ENCODE measurements at places on chromosomes 12 and 14.

- DNase-seq, result peak; percentile 48
Measured at GRCh38 chr12:47773062-47773857, at the start of gene SLC48A1. Gene SLC48A1, plus strand, starts transcription at chr12:47773238. Its CDS starts 67 bp downstream, at chr12:47773305.

GRCh38 chr14:100568164-100568997 is 18.8 kb downstream of the BEGAIN start:
- DNase-seq, result no peak

DNA sequence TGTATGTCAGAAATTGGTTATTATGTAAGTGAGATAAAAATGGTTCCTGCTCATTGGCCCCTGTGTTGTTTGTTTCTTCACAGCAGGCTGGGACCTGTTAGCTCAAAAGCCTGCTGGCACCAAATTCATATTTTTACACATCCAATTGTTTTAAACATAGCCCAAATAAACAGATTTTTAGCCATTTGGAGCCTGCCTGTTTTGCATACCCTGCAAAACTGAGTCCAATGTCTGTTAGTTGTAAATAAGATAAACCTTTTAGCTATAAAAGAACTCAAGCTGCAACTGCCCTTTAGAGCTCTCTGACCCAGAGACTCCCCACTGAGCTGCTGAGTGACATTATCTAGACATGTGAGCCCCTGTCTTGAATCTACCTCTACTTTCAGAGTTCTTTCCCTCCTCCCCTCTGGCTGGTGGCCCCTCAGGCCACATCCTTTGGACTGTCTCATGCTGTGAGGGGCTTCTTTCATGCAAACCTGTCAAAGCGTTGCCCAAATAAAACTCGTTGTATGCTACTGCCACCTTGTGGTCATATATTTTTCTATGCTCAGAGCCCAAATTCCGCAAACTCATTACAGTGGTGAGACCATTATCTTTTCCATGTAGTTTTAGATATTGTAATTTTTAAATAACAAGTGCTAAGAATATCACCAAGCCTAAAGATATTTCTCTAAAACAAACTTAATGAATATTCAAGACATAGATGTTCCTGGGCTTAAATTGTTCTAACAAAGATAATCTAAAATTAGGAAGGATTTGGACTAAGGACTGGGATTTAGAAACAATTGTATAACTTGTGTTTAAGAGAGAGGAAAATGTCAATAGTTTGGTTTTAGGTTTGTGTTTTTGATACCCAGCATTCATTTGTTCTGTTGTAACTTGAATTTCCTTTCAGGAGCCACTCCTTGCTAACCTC is 337.9 kb downstream of the AACS start:
- DNase-seq, result peak; percentile 8

DNA sequence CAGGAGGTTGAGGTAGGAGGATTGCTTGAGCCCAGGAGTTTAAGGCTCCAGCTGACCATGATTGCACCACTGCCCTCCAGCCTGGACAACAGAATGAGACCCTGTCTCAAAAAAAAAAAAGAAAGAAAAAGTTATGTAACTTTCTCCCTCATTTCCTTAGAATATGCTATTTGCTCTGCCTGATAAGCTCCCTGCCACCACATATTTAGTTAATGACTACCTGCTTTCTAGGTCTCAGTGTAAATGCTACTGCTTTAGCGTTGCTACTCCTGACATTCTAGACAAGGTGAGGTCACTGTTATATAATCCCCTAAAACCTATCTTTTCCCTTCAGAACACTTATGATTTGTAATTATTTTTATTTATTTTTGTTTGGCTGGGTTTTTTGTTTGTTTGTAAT is 86.3 kb upstream of the AMN1 start:
- no peak for DNase-seq

GRCh38 chr14:104546591-104547309 is 32.8 kb upstream of the C14orf180 start:
- no peak for DNase-seq

DNA sequence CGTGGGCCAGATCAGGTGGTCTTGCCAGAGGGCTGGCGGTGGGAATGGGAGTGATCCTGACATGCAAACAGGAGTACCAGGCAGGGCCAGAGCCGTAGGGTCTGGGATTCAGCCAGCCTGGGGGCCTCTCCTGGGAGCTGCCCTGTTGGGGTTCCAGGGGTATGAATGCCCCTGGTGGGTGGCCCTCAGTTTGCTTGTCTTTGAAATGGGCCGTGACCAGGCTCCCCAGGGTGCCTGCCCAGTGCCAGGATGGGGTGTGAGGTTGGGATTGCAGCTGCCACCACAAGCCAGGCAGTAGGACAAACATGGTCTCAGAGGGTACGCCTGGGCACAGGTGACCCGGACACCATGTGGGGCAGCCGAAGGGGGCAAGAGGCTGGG is 168.8 kb downstream of the KIF26A start:
- no peak for DNase-seq

DNA sequence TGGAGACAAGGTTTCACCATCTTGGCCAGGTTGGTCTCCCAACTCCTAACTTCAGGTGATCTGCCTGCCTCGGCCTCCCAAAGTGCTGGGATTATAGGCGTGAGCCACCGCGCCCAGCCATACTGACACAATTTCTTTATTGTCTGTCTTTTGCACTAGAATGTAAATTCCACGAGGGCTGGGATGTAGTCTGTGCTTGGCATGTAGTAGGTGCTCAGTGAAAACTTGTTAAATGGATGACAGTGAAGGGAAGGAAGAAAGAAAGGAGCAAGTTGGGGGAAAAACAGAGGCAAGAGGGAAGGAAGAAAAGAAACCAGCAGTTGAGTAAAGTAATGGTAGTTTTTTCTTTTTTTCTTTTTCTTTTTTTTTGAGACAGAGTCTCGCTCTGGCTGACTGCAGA is 53.1 kb downstream of the LIMA1 start:
- DNase-seq, result no peak

DNA sequence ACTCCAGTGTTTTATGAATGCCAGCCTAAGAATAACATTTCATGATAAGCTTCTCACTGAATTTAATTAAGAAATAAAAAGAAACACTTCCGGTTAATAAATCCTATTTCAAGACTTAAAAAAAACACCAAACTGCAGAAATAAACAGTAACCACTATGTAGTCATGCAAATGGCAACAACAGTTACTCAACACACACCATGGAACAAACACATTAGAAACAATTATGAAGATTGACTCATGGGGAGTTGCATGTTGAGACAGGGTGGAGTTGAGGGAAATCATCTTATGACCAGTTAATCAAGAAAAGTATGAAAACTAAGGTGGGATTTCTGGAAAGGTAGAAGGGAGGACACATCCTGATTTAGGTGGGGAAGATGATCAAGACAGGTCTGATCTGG is 52.7 kb downstream of the PLBD1 start:
- DNase-seq, result no peak

DNA sequence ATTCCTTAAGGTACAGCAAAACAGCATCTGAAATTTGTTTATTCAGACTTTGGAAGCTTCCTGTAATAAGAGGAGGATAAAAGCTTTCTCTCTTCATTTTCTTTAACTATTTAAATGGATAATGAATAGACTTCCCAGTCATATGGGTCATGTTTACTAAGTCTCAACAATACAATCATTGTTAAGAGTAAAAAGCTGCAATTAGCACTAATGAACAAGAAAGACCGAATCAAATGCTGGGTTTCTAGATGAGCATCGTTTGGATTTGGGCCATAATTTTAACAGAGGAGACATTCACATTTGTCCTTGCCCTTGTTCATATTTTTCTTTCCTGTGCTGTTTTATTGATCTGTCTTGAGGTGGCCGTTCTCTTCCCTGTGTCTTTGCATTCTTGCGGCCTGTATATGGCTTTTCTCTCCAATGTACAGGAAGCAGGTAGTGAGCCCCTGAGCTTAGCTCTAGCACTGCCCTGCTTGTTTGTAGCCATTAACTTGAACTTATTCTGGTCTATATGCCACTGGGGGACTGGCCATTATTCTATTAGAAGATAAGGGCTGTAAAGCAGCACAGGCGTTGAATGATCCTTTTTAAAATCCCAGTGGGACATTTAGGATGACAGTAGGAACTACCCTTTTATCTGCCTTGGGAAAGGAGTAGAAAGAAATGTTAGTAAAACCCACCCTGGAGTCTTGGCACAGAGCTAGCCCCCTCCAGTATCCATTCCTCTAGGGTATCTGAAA is 34.6 kb downstream of the ABHD12B start:
- DNase-seq, result no peak

DNA sequence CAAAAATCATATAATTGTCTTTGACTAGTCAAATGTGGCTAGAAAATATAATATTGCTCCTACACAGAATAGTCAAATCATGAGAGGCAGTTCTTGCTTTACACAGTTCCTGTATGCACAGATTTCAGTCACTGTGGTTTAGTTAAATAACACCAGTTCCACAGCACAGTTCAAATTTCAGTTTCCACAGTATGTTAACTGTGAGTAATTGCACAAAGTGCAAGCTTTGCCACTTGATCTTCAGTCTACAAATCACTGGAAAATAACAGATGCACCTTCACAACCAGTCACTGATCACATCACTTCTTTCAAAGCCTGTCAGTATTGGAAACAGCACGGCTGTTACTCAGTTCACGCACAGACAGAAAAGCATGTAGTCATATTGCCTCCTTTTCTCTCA is 38.7 kb downstream of the KCNH5 start:
- no peak for DNase-seq

GRCh38 chr14:72743626-72744025 is 150.3 kb downstream of the DPF3 start:
- DNase-seq, result peak; percentile 22

- no peak for DNase-seq
Measured at GRCh38 chr12:110790301-110790700, 47.6 kb upstream of the PPP1CC start.

DNA sequence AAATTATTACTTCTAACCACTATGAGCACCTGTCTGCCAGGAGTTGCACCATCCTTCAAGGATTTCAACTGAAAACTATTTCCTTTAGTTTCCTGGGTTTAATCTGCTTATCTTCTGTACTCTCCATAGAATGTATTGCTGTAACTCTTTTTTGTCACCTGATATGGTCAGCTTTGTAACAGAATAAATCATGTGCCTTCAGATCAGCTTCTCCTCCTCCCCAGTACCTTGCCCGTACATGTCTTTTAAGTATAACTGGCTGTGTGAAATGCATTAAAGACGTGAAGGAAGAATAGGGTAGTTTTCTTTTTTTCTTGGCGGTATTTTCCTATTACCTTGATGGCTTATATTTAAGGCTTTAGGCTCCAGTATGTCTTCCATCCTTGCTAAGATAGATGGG is 200.3 kb upstream of the NAV3 start:
- no peak for DNase-seq

DNA sequence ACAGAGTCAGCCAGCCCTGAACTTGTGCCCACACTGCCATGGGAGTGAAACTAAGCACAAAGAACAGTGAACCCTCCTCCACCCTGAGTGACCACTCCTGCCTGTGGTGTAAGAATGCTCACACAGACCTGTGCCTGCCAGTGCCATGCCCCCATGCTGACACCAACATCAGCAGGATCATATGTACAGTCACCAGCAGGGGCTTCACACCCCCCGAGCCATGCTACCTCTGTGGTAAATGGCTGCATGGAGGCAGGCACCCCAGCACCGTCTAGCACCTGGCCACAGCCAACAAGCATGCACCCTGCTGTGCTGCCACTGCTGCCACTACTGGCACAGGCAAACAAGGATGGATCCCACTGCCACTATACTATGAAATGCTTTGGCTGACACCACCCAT is 344.4 kb upstream of the CCDC196 start:
- no peak for DNase-seq

GRCh38 chr12:9052610-9053009 is 63.1 kb downstream of the A2M start:
- DNase-seq, result no peak

DNA sequence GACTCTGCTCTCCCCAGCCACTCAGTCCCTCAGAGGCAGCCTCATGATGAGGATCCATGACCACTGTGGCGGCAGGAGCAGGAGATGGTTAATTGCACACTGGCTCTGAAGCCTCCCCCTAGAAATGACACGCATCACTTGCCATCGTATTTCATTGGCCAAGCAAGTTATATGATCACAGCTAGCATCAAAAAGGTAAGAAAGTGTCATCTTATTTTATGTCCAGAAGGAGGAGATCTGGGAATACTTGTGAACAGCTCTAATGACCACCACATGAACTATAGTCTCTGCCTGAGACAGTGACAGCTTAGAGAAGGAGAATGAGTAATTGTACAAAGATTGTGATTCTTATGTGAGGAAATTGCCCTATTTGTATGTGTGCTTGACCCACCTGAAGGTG is 363.4 kb downstream of the NUAK1 start:
- peak; percentile 74 for DNase-seq

GRCh38 chr12:70664465-70664881 is 27.2 kb upstream of the PTPRB start:
- DNase-seq, result peak; percentile 19

DNA sequence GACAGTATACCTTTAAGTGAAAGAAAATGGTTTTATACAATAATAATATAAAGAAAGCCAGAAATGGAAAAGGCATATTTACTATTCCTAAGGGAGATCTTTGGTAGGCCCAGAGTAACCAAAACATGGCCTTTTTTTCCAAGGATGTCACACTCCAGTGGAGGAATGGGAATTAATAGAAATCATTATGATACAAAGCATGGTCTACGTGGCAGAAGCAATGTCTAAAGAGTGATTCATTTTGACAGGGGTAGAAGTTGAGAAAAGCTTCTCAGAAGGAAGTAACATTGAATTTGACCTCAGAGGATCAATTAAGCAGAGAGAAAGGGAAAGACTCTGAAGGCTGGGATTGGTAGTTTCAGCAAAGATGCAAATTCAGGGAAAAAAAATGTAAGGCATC is 208.6 kb downstream of the BTG1 start:
- no peak for DNase-seq

GRCh38 chr12:94174576-94174975 is 26.2 kb downstream of the PLXNC1 start:
- no peak for DNase-seq

- DNase-seq, result no peak
Measured at GRCh38 chr14:63543826-63544406, 739 bp upstream of the PPP2R5E start.

- peak; percentile 55 for DNase-seq
Measured at GRCh38 chr12:124543590-124544310, 23.7 kb downstream of the NCOR2 start.

DNA sequence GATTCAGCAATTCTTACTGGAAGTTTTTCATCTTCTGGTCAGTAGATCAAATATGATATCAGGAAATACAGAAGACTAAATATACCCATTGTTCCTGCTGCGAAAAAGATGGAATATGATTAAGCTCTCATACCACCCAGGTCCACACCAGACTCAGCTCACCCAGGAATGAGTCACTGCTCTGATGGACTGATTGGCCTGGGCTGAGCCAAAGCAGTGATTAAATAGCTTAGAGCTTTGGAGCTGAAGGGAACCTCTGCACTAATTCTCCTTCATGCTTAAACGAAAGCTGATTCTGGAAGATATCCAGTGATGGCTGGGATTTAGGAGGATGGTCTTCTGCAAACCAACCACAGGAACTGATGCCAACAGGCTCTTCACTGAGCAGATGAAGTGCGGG is 62.0 kb upstream of the SYT1 start:
- peak; percentile 72 for DNase-seq

- peak; percentile 1 for DNase-seq
Measured at GRCh38 chr12:78494911-78495310, 369.7 kb upstream of the SYT1 start.

- no peak for DNase-seq
Measured at GRCh38 chr14:99975190-99975589, 90.0 kb upstream of the EVL start.

Data from fibroblast of upper back skin (primary cell).